Inflammatory macrophage treated with lipopolysaccharide for 1 hour (primary cell): ENCODE measurements at places on chromosomes 16 and 17.
A peak's percentile ranks its signal among the peaks of the same experiment; 100 is the strongest.

DNA sequence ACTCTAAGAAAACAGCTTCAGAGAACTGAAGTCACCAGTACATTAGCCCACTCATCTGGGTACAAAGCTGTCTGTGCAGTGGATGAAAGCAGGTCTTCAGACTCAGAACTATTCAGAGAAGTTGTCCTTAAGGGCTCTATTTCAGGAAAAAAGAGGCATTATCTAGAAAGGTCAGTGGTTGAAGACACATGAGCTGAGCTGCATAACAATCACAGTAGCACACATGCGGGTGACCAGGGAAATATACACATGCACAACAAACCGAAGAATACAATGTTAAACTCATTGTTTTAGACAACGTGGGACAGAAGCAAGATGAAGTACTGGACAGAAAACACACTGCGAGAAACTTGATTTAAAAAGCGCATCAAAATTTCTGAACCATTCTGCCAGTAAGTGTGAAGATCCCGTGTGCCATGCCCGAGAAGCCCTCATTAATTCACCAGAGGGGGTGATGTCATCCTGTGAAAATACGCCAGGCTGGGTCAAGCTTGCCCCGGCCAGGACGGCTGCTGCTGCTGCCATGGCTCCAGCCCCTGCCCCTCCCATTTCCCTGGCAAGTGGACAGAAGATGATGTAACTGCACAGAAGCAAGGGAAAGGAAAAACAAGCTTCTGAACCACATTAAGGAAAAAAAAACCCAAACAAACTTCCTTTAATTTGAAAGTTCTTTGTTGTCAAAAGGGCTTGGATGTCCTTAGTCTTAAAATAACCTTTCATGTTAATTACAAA lies 10.1 kb downstream of the DYNC1LI2 start:
- peak; percentile 68 for DNase-seq

- peak; percentile 86 for DNase-seq
Observed at GRCh38 chr16:89958068-89958467, 9.5 kb downstream of the DEF8 start.

DNA sequence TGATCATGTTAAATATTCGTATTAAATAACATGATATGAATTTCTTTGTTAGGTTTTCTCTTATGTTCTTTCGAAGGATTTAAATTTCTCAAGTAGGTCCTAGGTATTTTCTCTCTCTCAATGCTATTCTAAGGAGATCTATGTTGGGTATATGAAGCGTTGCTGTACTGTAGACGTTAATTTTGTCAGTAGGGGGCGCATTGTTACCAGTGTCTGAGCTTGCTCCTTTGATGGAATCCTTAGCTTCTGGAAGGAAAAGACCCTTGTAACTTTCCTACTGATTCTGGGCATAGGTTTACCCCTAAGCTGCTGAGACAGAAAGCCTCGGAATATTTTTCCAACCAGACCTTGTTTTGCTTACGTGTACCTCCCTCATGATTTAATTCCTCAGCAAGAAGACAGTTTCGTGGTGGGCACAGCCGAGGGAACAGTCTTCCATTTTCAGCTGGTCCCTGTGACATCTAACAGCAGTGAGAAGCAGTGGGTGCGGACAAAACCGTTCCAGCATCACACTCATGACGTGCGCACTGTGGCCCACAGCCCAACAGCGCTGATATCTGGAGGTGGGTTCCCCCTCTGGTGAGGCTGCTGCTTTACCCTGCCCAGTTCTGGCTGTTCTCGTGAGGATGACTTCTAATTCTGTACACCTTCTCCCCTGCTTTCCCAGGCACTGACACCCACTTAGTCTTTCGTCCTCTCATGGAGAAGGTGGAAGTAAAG lies 17.9 kb downstream of the UTP4 start:
- peak; percentile 94 for DNase-seq

DNA sequence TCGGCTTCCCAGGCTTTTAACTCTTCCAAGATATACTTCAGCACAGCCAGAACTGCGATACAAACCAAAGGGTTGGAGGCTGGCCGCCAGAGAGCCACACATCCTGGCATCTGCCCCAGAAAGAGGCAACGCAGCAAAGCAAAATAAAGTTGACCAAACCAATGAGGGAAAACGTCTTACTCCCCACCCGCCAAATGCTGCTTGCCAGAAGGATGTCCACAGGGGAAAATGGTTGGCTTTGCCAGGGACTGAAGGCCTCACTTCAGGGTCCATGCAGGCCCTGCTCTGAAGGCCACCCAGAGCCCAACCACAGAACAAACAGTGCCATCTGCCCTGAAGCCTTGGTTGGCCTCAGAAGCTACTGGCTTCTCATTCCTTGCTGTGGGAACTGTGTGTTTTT lies 15.0 kb downstream of the CACNG1 start:
- DNase-seq = no peak

GRCh38 chr16:5820472-5820871 lies 722.9 kb upstream of the EEF2KMT start:
- DNase-seq = no peak

- DNase-seq = peak; percentile 71
Observed at GRCh38 chr17:59838052-59838916, 54.5 kb downstream of the TUBD1 start.
